ENCODE measurements at places on chromosomes 5 and 9. TPM values are rescaled to one million over a fixed set of nuclear protein-coding genes. Genes with fewer than 3 reads are reported as not detected.

SH3PXD2B gene
- 39.7 TPM for total RNA-seq

ZNF169 gene
- 3.1 TPM for total RNA-seq

CNTNAP3B gene
- 8.1 TPM for total RNA-seq

LTC4S gene
- 0.69 TPM for total RNA-seq

FGF10 gene
- total RNA-seq, result not detected

FGD3 gene
- 0.80 TPM for total RNA-seq

AQP7 gene
- 0.26 TPM for total RNA-seq

OR1Q1 gene
- not detected for total RNA-seq

CDHR2 gene
- total RNA-seq, result 0.72 TPM

All from Panc1 (cell line).